ENCODE measurements at places on chromosomes 2 and 18.

DNA sequence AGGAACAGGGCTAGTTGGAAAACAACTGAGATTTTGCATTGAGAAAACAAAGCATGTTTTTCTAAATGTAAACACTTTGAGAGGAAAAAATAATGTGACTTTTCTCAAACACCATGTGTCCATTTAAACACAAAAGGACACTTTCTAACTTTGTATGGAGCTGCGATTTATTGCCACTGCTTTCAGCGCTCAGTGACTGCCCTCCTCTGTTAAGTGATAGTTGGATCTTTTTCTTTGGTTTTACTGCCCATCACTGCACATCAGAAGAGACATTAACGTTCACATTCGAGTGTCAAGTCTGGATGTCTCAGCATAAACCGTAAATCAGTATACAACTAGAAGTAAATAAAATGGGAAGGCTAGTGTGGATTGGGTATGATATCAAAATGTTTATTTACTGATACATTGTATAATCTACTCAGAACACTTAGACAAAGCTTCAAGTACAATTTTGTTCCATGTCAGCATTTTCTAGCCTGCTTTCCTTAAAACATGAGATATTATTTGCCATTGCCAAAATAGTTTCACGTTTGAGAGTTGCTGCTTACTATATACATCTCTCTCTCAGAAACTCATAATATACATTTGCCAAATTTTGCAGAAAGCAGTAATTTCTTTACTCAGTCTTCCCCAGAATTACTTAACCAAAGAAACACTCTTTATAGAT lies 237.6 kb downstream of the IKZF2 start:
- DNase-seq: no peak

DNA sequence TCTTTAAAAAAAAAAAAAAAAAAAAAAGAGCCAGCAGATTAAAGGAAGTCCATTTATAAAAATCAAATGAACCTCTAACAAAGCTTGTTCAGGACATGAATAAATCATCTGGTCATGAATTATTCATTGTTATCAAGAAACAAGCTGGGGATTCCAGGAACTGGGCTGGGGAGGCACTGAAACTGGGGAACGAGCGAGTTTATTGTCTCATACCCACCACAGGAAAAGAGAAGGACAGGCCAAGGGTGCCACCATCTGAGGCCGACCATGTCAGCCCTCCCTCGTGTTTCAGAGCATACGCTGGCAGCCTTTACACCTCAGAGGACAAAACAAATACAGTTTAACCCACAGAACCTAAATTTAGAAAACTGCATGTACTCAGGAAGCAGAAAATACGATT lies 164.2 kb downstream of the VWC2L start:
- DNase-seq: no peak

GRCh38 chr2:224666951-224667553 lies 49.1 kb downstream of the CCDC195 start:
- DNase-seq: no peak

DNA sequence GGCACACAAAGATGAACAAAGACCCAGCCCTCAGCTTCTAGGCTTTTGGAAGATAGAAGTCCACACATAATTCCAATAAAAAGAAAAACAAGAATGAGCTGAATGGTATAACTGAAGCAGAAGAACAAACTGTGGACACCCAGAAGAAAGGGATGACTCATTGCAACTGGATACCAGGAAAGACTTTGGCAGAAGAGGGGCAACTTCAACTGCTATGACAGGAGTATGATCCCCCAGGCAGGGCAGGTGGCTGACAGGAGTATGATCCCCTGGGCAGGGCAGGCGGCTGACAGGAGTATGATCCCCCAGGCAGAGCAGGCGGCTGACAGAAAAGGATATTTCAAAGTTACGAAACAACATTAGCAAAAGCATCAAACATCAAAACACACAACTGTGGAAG lies 21.6 kb downstream of the PID1 start:
- DNase-seq: no peak

DNA sequence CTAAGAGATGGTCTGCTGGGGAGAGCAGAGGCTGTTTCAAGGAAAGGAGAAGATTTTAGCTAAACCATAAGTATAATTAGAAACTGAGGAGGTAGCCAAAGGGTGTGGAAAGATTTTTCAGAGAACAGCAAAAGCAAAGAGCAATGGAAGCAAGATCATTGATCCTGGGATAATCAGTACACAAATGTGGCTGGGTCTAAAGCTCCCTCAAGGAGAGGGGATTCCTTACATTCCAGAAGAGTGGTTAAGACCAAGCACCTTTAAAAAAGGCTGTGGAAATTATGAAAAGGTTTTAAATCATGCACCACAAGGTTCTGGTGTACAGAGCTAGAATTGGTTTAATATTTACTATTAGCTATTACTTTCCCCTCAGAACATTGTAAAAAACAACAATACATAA lies 246.0 kb upstream of the UBE2E3 start:
- DNase-seq: no peak

DNA sequence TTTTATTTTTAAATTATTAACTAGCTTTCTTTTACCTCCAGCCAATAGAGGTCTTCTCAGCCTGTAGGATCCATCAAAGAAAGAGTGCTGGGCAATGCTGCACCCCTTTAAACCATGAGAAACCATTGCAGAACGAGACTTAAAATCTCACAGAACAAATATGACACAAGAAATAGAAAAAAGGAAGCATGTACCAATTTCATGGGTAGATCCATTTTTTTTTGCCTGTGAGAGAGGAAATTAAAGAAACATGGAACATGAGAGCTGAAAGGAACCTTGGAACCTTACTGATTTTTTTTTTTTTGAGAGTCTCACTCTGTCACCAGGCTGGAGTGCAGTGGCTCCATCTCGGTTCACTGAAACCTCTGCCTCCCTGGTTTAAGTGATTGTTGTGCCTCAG lies 14.0 kb downstream of the HRH4 start:
- no peak for DNase-seq

DNA sequence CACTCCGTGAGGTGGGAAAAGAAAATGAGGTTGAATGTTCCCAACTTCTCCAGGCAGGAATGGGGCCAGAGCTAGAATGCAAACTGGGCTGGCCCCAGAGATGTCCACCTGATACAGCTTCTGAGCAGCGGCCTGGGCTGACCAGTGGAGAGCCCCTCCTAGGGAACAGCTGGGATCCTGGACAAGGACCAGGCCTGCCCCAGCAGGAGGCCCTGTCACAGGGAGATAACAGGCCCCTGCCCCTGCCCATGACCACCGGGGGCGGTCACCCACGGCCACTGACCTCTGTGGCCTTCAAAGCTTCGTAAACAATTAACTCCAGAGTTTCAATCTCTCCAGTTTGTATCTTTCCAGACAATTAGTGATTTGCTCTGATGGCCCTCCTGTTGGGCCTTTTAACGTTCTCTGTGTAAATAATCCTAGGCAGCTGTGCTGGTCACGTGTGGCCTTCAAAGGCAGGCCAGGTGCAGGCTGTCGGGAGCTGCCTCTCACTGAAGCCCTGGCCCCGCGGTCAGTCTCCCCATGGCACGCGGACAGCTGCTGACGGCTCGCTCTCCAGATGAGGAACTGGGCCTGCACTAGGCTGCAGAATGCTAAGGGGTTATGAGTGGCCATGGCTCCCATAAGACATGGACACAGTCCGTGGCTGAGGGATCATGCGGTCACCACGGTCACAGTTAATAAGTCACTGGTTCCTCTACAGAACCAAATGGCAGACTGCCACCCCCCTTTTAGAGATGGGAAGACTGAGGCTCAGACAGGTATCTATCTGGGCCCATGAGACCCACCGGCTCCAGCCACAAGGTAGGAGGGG lies 9.2 kb downstream of the HS6ST1 start:
- no peak for DNase-seq

DNA sequence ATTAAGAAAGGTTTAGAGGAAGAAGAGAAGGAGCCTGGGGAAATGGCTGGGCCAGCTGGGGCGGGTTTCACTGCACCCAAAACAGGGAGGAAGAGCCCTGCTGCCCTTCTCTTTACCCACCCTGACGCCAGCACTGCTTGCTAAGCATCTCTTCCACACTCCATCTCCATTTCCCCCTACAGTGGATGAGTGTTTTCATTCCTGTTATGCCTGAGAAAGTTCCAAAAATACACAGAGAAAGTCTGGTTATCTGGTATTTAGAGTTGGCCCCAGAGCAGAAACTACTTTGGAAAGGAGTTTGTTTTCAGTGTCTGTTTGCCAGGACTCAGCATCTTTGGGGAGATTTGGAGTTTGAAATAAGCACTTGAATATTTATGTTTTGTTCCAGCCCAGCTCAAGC lies 451.0 kb downstream of the SLC4A3 start:
- no peak for DNase-seq

DNA sequence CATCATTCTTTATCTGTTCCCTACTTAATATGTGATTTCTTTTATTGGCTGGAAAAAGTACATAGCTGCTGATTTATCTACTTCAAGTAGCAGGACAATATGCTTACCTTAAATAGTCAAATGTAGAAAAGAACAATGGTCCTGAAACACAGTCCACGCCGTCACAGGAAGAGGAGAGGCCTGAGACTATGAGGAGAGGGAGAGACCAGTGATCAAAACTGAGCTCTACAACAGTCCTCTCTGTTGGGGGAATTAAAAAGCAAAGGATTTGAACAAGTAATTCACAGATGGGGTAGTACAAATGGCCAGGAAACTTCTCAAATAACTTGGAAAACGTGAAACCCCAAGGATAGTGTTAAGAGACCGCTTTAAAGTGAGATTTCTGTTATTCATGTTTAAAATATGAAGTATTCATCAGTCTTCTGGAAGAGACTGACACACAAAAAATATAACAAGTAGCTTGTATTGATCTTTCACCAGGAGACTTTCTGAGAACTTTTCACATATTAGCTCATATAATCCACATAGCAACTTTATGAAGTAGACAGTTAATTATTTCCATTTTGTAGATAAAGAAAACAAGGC lies 20.2 kb downstream of the SCYGR8 start:
- no peak for DNase-seq
